ENCODE measurements at places on chromosomes 6 and 20.

- DNase-seq = no peak
These were observed 435.6 kb upstream of the RUNX2 start for GRCh38 chr6:44892579-44892978.

DNA sequence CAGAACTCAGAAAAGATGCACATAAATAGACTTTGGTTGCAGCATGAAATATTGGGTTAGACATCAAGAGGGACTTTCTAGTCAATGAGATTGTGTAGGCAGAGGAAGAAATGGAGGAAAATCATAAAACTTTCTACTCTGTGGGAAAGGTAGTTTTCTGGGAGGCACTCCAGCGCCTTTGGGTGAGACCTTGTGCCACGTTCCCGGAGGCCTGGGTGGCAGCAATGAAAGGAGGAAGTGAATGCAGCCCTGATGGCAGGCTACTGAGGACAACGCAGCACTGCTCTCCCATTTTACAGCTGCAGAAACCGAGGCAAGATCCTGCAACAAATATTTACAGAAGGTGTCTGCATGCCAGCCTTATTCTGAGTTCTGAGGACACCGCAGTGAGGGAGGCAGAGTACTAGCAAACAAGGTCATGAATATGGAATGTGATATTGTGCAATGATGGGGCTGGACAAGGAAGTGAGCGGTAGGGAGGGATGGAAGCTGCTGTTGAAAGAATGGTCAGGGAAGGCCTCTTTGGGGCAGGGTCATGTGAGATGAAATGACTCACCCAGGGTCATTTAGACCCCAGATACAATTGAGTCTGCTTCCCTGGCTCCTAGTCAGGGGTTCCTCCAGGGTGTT lies 159.1 kb downstream of the TFAP2C start:
- no peak for DNase-seq

- DNase-seq = no peak
These were observed 16.9 kb upstream of the PPP1R3G start for GRCh38 chr6:5068153-5068751.

DNA sequence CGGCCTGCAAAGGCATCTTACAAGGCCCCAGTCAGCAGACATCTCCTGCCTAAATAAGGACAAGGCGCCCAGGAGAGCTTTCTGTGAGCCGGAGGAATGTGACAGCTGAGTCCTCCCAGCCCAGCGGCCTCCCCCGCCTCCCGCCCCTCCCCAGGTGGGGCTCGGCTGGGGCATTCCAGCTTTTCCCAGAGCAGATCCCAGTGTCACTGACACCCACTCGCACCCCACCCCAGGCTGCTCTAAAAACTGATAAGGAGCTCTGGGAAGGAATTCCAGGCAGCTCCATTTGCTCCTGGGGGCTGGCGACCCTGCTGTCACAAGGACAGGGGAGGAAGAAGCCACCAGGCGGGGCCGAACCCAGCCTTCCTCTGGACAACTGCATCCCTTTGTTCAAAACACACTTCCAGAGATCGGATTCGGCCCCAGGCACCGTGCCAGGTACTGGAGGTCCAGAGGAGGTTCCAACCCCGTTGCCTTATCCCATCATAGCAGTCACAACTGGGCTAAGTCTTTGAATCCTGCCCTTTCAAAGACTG lies 49.7 kb downstream of the JPH2 start:
- no peak for DNase-seq

DNA sequence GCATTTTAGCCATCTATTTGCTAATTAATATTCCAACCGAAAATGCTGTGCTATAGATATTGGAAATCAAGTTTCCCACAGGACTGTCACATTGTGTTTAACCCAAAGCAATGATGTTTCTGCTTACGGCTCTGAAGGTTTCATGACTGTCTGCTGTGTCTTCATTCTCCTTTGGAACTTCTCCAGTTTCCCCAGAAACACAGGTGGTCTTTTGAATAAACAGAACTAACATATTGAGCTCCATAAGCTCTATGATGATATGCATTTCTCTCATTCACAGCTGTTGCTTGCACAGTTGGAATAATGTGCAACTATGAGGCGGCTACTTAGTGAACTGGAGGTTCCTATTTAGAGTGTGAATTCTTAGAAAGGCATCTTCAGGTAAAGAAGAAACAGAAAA lies 266.0 kb upstream of the ID4 start:
- no peak for DNase-seq

- no peak for DNase-seq
These were observed 58.0 kb downstream of the SULF2 start for GRCh38 chr20:47727170-47727880.

- no peak for DNase-seq
These were observed 56.0 kb downstream of the MAP3K7 start for GRCh38 chr6:90530882-90531281.

GRCh38 chr6:57158658-57159057 lies 13.5 kb upstream of the BAG2 start:
- no peak for DNase-seq

GRCh38 chr6:21767891-21768648 lies 174.5 kb downstream of the SOX4 start:
- DNase-seq = no peak

GRCh38 chr20:47574616-47575364 lies 73.1 kb downstream of the NCOA3 start:
- DNase-seq = no peak

- no peak for DNase-seq
These were observed 793 bp upstream of the PDSS2 start for GRCh38 chr6:107460083-107460631.

- DNase-seq = no peak
These were observed 120.2 kb upstream of the AFDN start for GRCh38 chr6:167706313-167707109.

DNA sequence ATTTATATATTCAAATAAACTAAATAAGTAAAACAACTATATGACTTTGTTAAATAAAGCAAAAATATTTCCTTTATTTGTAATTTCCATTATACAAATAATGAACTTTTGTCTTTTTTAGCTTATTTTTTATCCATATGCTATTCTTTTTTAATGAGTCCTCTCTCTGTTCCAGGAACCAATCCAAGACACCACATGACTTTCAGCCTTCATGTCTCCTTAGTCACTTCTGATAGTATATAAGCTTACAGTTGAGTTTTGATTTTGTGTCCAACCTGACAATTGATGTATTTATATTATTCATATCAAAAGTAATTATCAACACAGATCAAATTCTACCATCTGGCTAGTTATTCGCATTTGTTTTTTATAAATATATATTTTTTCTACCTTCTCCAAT lies 582.3 kb upstream of the GJE1 start:
- DNase-seq = no peak

GRCh38 chr6:101462576-101462975 lies 69.1 kb downstream of the GRIK2 start:
- DNase-seq = no peak

DNA sequence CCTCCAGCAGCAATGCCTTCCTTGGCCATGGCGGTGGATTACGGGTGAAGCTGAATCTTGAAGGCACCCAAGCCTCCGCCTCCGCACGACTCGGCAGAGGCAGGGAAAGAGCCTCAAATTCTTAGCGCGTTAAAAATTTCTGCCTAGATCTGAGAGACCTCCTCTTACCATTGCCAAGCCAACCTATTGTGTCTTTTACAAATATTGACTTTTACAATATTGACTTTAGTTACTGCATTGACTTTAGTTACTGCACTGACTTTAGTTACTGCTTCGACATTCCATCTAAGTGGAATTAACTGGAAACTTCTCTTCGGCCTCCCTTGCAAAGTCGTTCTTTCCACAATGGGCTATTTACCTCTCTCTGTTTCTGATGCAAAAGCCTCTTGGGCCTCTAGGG lies 13.8 kb upstream of the AKAP12 start:
- DNase-seq = no peak

DNA sequence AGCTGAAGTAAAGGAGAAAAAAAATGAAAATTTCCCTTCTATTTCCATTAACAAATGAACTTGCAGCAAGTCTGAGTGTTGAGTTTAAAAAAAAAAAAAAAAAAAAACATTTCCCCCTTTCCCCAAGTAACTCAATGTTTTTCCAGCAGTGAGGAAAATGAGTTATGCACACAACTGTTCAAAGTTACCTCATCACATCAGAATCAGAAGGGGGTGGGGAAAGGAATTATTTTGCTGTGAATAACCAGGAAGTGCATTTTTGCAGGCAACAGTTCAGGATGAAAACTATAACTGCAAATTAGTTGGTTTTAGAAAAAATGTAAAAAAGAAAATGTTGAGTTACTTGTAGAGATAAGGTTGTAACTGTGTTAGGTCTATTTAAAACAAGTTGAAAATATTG lies 568.9 kb upstream of the CITED2 start:
- DNase-seq = no peak

GRCh38 chr6:37502703-37503291 lies 3.1 kb upstream of the CCDC167 start:
- no peak for DNase-seq

DNA sequence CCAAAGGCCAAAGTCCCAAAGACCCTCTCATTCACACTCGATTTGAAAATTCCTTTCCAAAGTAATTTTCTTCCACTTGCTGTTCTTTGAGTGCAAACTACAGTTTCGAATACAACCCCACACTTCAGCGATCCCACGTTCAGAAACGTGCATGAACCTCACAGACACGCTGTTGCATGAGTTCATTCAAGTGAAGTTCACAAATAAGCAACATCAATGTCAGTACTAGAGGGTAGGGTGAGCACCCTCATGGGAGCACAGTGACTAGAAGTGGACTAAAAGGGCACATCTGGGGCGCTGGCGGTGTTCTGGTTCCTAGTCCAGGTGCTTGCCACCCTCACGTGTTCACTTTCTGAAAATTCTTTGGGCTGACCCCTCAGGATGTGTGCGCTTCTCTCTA lies 59.0 kb downstream of the FAM50B start:
- DNase-seq = no peak

DNA sequence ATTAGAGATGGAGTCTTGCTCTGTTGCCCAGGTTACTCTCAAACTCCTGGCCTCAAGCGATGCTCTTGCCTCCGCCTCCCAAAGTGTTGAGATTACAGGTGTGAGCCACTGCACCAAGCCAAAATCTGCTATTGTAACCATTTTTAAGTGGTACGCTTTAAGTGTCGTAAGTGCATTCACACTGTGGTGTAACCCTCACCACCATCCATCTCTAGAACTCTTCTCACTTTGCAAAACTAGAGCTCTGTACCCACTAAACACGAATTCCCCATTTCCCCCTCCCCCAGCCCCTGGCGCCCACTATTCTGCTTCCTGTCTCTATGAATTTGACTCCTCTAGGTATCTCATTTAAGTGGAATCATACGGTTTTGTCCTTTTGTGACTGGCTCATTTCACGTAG lies 2.8 kb upstream of the FAM83C start:
- DNase-seq = no peak

- DNase-seq = no peak
These were observed 23.3 kb upstream of the ARFGEF2 start for GRCh38 chr20:48898210-48898609.

DNA sequence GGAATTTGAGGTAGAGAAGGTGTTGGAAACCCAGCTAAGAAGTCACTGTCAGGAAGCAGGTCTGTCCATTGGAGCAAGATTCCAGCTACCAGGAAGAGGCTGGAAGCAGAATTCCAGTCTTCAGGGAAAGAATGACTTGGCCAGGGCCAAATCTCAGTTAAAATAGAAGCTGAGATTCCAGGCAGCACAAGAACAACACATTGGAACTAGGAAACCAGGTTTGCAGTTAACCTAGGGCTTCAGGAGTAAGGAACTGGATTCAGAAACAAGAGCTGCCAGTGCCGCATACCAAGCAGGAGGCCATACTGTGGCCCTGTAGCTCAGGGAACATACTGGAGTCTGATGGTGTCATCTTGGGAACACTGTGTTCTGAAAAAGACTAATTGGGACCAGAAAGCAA lies 73.7 kb upstream of the FUCA2 start:
- DNase-seq = no peak

DNA sequence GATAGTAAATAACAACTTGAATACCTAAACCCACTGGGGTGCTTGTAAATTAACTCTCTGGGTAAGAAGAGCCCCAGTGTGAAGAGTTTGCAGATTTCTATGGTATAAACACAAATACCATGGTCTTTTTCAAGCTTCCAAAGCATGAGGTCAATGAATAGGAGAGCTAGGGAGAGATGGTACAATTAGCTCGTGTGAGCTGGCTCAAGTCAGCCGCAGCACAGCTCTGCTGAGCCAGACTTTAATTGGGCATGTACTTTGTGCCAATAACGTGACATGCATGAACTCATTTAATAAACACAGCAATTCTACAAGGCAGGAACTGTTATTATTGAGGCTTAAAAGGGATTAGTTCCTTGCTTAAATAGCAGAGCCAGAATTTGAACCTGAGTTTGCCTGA lies 684.2 kb downstream of the KIF16B start:
- DNase-seq = no peak

GRCh38 chr6:106446983-106447382 lies 86.5 kb downstream of the CRYBG1 start:
- no peak for DNase-seq

GRCh38 chr6:155417454-155417853 lies 38.2 kb downstream of the NOX3 start:
- no peak for DNase-seq

- DNase-seq = no peak
These were observed 44.2 kb downstream of the MOXD1 start for GRCh38 chr6:132357120-132357519.

DNA sequence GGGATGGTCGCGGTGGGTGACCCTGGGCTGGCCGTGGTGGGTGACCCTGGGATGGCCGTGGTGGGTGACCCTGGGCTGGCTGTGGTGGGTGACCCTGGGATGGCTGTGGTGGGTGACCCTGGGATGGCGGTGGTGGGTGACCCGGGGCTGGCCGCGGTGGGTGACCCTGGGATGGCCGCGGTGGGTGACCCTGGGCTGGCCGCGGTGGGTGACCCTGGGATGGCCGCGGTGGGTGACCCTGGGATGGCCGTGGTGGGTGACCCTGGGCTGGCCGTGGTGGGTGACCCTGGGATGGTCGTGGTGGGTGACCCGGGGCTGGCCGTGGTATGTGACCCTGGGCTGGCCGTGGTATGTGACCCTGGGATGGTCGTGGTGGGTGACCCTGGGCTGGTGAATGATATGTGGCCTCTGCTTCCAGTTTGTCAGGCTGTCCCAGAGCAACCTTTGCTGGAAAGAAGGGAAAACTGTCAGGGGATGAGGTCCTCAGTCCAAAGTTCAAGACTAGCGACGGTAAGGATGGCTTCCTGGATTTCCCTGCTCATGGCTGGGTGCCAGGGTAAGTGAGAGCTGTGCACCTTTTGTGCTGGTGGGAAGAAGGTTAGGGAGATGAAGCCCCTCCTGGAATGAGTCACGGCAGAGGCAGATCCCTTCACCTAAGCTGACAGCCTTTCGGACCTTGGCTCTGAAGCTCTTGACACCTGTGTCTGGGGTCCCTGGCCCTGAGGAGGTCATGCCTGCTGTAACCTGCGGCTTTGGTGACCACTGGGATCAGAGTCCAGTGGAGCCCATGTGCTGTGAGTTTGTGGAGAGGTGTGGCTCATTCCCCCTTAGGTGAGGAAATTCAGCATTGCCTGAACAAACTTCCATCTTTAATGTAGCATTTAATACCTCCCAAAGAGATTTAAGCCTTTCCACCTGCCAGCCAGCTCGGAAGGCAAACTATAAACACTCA lies 19.1 kb upstream of the PCMTD2 start:
- DNase-seq = no peak

GRCh38 chr6:9422138-9422537 lies 986.8 kb upstream of the SLC35B3 start:
- no peak for DNase-seq

Measured in nucleus accumbens (tissue), 56 donors.